ENCODE measurements at places on chromosomes 1 and 21.
A peak's percentile ranks its signal among the peaks of the same experiment; 100 is the strongest.

- DNase-seq = no peak
Observed at GRCh38 chr1:83087851-83088250, 911.1 kb downstream of the TTLL7 start.

DNA sequence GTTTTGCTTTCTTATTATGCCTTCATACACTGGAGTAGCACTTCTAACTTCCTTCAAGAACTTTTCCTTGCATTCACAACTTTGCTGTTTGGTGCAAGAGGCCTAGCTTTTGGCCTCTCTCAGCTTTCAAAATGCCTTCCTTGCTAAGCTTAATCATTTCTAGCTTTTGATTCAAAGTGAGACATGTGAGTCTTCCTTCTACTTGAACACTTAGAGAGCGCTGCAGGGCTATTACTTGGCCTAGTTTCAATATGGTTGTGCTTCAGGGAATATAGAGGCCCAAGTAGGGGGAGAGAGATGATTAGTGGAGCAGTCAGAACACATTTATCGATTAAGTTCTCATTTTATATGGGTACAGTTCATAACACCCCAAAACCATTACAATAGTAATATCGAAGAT, 12.4 kb downstream of the ANGEL2 start:
- DNase-seq = no peak

- no peak for DNase-seq
Observed at GRCh38 chr1:238895911-238896310, 490.5 kb upstream of the CHRM3 start.

DNA sequence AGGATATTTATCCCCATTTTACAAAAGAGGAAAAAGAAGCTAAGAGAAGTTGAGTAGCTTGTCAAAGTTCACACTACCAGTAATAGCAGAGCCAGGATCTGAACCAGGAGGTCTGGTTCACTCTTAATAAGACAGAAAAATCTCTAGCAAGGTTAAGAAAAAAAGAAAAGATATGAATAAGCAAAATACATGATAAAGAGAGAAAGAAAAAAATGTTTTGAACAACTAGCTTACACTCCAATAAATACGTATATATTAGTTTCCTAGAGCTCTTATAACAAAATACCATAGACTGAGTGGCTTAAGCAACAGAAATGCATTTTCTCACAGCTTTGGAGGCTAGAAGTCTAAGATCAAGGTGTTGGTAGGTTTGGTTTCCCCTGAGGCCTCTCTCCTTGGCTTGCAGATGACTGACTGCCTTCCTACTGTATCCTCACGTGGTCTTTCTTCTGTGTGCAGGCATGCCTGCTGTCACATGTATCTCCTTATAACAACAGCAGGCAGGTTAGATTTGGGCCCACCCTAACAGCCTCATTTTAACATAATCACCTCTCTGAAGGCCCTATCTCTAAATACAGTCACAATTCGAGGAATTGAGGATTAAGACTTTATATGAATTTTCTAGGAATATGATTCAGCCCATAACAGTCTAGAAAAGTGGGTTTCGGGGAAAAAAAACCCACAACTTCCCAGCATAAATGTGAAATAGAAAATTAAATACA, 60.4 kb downstream of the LEPR start:
- no peak for DNase-seq

DNA sequence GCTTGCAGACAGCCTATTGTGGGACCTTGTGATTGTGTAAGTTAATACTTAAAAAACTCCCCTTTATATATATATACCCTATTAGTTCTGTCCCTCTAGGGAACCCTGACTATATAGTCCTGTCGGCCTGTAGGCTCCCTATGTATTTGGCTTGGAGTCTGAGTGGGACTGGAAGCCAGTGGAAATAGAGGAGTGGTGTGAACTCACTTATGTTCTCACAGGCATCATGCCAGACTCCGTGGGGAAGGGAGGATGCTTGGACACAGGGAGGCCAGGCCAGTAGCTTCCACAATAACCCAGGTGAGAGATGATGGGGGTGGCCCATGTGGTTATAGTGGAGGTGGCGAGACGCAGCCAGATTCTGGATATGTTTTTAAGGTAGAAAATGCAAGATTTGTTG, 136.7 kb upstream of the SYT6 start:
- DNase-seq = no peak

- DNase-seq = no peak
Observed at GRCh38 chr1:27682351-27682944, 10.5 kb upstream of the IFI6 start.

DNA sequence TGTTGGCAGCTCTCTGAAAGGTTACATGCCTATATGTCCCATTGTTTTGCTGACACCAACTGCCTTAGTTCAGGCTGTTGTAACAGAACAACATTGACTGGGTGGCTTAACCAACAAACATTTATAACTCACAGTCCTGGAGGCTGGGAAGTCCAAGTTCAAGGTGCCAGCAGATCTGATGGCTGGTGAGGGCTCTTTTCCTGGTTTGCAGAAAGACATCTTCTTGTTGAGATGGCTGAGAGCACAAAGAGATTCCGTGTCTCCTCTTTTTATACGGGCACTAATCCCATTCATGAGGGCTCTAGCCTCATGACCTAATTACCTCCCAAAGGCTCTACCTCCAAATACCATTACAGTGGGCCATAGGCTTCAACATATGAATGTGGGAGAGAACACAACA, 10.2 kb upstream of the STMN1 start:
- DNase-seq = no peak

GRCh38 chr1:239155466-239156091, 230.8 kb upstream of the CHRM3 start:
- no peak for DNase-seq

GRCh38 chr1:35080171-35080854, 1.1 kb downstream of the ZMYM1 start:
- DNase-seq = no peak

DNA sequence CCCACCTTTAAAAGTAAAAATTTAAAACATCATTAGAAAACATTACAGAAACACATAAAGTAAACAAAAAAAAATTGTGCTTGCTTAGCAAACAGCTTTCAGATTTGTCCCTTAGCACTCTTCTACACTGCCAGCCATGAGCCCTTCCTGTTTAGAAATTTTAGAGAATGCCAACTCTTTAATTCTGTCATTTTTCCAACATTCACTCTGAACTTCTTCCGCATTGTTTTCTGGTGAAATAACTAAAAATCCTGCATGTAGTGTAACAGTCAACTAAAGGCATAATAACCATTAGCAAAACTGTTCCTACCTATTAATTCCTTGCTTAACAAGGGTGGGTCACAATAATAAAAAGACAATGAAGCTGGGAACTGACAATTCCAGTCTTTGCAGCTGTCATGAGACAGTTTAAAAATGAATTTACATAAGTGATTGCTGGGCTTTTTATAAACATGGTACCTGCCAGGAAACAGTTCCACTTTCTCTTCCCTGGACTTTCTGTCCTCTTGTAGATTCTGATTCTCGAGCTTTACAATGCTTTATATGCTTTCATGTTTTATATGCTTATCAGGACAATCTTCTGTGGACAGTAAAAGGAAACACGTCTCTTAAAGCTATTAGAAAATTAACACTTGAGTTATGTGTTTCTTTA, 19.0 kb downstream of the GNG12 start:
- no peak for DNase-seq

DNA sequence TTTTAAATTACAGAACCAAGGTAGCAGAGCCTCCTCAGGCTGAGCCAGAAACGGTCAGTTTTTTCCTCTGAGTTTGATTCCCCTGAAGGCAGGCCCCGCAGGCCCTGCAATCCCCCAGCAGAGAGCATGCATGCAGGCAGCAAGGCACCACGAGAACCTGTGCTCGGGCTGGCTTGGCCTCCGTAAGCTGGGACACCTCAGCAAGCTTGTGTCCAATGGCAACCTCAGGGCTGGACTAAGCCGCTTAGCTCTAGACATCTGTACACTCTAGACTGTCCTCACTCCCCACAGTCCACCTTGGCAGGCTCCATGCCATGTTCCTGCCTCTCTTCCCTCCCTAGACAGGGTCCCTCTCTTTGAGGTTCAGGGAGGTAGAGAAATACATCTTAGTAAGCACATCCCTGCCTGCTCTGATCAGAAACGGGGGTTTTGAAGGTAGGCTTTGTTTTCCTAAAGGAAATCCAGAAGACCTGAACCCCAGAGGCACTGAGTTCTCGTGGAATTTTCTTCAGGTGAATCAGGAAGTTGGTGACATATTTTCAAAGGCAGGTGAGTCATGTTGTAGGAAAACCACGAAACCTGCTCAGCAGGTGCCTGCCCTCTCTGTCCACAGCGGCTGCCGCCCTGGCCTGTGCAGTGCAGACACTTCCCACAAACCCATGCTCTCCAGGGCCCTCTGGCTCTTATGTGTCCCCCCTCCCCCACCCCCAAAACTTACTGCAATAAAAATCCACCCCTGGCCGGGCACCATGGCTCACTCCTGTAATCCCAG, 7.0 kb downstream of the TMEM63A start:
- peak; percentile 85 for DNase-seq

DNA sequence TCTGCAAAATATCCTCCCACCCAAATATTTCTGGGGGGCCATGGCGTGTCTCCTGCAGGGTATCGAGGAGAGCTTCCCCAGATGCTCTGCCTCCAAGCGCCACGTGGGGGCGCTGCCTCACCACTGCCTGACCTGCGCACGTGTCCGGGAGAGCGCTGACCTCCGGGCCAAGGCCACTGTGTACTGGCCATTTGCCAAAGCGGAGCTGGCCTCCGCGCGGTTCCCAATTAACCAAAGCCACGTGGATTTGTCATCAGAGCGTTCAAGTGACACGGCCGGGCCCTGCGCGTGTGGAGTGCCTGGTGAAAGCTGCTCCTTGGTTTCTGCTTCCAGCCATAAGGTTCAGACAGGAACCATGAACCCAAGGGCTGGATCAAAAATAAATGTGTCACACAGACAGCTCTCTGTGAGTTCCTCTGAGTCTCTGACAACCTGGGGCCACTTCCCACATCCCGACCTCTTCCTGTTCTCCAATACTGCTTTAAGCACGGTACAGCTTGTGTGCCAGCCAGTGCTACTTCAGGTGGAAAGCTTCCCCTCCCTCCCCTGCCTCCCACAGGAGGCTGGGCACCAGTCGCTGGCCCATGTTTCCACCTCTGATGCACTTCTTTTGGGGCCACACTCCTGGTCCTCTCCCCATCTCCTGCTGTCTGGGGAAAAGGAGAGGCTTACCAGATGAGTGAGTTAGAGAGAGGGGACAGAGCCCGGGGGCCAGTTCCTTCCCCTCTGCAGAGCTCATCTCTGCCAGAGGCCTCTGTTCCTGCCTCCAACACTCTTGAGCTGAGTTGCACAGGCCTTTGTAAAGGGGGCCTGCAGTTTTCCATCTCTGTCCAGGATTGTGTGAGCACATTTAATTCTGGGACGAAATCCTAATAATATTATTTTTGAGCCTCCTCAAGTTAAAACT, 26.1 kb downstream of the ZP4 start:
- peak; percentile 82 for DNase-seq

- DNase-seq = no peak
Observed at GRCh38 chr21:44006017-44006619, 6.0 kb upstream of the TRAPPC10 start.

All from WERI-Rb-1 (cell line).